ENCODE measurements at places on chromosomes 11 and 22.

DNA sequence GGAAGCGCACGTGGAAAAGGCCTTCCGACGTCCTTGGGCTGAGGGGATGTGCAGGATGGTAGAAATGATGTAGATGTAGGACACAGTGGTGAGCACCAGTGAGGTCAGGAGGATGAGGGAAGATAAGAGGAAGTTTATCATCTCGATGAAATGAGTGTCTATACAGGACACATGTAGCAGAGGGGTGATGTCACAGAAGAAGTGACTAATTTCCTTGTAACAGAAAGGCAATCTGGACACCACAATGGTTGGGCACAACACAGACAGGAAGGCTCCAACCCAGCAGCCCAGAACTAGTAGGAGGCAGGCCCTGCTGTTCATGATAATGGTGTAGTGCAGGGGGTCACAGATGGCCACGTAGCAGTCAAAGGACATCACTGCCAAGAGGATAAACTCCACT lies 35.0 kb upstream of the OR6M1 start:
- no peak for DNase-seq

GRCh38 chr11:117529816-117530215 lies 202.2 kb downstream of the CEP164 start:
- no peak for DNase-seq

DNA sequence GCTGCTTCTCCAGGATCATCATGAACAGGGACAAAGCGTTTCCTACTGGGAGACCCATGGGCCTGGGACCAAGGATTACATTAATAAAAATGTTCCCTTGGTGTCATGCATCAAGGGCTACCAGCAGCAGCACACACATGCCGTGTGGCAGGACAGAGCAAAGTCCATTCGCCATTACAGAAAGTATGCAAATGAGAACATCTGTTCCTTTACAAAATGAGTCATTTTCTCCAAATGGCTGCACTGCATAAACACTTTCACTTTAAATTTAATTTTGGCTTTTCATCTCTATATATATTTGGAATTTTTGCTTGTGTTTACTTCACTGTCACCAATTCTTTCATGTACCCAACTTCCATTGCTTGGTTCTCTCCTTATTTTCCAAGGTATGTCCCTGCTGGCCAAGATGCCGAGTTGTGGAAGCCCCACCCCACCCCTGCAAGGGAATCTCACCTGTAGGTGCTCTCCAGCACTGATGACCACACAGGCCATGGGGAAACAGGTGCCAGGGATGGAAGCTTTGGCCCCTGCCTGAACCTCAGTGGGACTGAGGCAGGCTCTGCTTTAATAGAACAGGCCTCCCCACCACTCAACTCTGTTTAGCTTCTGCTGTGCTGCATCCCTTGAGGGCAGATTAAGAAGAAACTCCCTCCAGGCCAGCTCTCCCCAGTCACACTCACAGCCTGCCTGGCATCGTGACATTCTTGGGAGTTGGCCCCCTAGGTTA lies 15.6 kb upstream of the GNAZ start:
- peak; percentile 80 for DNase-seq

DNA sequence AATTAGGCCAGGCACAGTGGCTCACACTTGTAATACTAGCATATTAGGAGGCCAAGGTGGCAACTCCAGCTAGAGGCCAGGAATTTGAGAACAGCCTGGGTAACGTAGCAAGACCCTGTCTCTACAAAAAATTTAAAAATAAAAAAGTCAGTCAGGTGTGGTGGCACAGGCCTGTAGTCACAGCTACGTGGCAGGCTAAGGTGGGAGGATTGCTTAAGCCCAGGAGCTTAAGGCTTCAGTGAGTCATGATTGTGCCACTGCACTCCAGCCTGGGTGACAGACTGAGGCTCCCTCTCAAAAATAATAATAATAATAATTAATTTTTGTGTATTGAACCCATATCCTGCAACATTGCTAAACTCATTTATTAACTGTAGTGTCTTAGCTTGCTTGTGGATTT lies 15.3 kb upstream of the TRIM29 start:
- no peak for DNase-seq

DNA sequence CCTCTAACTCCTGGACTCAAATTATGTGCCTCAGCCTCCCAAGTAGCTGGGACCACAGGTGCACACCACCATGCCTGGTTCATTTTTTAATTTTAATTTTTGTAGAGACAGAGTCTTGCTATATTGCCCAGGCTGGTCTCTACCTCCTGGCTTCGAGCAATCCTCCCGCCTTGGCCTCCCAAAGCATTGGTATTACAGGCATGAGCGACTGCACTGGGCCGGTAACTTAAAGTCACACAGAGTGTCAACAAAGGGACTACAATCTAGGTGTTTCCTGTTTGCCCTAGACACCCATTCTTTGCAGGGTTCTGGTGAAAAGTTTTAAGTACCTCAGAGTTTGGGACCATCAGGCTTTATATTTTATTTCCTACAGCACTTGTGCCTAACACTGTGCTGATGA lies 8.4 kb downstream of the UVRAG start:
- peak; percentile 59 for DNase-seq

DNA sequence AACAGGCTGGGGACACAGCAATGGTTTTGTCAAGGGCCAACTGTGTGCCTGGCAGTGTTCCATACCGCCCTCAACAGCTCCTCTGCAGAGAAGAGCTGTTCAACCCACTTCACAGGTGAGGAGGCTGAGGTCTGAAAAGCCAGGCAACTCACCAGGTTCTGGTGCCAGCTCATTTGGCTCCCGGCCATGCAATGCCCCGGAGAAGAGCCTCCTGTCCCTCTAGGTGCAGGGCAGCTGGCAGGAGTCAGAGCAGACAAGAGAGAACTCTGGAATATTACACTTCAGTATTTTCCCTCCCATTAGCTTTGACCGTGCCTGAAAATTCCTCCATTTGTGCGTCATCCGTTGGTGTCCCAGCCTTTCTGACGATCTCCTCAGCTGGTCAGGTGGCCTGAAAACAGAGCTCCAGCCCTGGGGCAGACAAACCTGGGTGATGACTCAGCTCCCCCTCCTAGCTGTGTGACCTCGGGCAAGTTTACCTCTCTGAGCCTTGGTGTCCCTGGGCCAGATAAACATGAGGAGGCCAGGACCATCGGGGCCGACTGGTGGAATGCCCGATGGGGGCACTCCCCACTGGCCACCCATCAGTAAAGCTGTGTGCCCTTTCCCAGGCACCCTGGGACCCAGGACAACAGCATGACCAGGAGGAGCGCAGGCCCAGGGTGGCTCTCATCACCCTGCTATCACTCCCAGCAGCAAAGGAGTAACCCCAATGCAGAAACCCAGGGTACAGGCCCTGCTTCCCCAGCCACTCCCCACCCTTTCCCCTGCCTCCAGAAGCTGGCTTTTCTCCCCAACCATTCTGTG lies 9.6 kb upstream of the C1QTNF6 start:
- DNase-seq: no peak

GRCh38 chr22:42957958-42958357 lies 57.0 kb downstream of the PACSIN2 start:
- no peak for DNase-seq

DNA sequence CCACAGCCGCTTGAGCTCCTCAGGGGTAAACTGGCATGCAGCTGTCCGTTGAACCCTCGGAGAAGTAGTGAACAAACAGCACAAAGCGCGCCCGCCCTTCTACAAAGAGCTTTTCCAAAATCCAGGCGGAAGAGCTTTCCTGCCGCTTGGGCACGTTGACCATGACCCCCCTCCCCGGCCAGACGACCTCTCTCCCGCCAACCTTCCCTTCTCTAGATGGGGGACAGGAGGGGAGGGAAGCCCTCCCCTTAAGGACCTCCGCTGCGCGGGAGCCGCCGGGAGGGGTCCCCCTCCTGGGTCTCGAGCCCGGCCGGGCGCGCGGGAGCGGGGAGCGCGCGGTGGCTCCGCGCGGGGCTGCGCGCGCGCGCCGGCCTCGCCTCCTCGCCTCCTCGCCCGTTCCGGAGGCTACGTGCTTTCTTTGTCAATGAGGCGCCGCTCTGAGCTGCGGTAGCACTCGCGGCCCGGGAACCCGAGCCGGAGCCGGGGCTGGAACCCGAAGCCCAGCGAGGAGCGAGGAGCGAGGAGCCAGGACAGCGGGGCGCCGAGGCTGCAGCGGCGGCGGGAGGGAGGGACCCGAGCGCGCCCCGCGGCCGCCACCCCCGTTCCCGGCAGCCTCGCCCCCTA lies 118.6 kb downstream of the HIPK3 start:
- DNase-seq: no peak

DNA sequence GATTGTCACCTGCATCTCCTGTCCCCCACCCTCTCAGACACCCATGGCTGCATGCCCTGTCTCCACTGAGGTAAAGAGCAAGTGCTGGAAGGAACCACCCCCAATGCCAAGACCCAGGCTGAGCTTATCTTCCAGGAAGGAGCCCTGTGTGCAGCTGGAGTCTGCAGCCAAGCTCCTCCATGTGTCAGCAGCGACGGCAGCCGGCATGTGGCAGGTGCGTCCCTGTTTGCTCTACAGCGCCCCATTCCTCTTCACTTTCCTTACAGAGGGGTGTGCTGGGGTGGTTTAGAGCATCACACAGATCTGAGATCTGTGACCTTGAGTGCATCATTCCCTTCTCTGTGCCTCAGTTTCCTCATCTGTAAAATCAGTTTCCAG lies 7.7 kb upstream of the MN1 start:
- DNase-seq: no peak

- no peak for DNase-seq
Measured at GRCh38 chr11:14029971-14030920, 67.7 kb downstream of the SPON1 start.

DNA sequence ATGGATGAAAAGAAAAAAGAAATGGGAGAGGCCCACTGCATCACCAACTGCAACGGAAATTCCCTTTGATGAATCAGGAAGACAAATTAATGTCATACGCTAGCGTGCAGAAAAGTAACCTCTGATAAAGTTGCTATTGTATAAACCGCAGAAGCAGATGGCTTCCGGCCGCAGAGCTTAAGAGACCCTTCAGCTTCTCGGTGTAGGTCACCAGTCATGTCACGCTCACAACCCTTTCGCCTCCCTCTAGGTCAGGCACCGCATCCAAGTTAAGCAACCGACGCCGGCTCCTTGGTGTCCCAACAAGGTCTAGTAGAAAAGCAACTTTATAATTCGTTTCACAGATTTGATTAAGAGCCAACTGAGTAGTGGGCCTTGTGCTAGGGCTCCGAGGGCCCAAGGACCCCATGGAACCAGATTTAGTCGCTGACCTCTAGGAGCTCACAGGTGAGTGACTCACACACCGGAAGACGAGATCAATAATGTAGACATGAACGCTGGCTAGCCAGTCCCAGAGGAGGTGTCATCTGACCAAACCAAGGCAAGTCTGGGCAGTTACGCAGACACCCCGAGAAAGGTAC lies 1.2 kb upstream of the ZFP91 start:
- peak; percentile 92 for DNase-seq

DNA sequence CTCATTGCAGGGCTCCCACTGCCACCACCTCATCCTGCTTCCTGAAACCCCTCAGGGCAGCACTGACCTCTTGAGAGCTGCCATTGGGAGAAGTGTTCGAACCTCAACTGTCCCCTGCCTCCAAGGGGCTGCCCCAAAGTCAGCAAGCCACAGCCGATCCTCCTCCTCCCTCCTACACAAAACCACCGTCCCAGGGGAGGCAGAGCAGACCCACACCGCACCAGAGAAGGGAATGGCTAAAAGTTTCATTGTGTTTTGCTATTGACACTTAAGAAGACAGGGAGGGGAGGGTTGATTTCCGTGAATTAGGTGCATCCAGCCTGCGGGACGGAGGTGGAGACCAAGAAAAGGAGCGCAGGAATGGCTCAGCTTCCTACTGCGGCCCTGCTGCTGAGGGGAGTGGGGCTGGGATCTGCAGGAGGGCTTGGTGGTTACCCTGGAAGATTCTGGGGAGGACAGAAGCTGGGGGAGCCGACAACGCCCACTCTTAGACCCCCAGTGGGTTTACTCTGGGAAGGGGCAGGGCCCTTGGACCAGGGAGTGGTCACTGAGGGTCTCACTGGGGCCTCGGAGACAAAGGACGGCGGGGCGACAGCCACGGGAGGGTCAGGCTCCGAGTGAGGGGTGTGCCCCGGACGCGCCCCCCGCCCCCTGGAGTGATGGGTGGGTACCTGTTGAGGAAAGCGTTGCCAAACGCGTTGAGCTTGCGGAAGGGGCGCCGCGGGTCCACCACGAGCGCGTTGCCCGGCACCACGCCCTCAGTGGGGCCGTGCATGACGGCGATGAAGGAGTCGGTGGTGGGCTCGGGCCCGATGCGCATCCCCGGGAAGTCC lies 815 bp downstream of the EHD1 start:
- DNase-seq: peak; percentile 45

GRCh38 chr11:3611976-3612678 lies 29.7 kb downstream of the ART5 start:
- DNase-seq: no peak

DNA sequence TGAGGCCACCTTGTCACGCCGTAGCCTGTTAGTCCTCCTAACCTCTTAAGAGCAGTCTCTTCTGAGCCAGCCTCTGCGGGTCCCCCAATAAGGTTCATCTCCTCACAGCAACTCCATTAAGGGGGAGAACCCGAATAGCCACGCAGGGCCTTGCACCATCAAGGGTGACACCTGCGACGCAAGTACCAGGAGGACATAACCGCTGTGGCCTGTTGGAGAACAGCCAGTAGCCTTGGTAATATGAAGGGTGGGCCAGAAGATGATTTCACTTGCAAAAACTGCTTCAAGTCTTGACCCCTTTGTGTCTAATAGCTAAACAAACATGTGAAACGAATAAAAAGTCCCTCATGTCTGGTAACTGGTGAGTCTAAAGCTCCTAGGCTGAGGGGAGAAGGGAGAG lies 14.8 kb downstream of the ARFGAP2 start:
- DNase-seq: no peak

GRCh38 chr11:575313-575995 lies 816 bp upstream of the PHRF1 start:
- peak; percentile 76 for DNase-seq

GRCh38 chr11:101612481-101612880 lies 28.7 kb upstream of the TRPC6 start:
- no peak for DNase-seq

DNA sequence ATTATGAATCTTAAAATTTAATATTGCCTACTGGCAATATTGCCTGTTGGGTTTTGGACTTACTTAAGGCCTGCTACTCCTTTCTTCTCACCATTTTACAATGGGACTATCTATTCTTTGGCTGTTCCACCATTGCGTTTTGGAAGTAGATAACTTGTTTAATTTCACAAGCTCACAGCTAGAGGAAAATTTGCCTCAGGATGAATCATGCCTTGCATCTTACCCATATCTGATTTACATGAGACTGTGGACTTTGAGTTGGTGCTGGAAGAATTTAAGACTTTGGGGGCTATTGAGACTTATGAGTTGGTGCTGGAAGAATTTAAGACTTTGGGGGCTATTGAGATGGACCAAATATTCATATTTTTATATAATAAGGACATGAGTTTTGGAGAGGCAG lies 662.6 kb downstream of the METTL15 start:
- DNase-seq: no peak

DNA sequence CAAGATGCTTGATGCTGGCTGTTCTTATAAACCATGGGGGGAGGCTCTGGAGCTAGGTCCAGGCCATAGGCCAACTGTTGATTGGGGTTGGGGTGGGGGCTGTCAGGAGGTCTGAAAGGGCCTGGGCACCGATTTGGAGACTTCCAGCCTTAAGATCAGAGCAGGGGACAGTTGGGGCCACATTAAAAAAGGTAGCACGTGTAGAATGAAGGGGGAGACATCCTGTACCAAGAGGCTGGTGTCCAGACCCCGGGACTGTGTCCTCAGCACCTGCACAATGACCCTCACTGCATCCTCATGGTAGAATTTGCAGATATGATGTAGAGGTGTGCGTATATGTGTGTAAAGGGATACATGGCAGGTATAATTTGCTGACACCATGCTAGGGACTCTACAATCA lies 12.4 kb upstream of the TBX1 start:
- DNase-seq: no peak

All from NAMALWA (cell line).